ENCODE measurements at places on chromosomes 16 and 17.

DNA sequence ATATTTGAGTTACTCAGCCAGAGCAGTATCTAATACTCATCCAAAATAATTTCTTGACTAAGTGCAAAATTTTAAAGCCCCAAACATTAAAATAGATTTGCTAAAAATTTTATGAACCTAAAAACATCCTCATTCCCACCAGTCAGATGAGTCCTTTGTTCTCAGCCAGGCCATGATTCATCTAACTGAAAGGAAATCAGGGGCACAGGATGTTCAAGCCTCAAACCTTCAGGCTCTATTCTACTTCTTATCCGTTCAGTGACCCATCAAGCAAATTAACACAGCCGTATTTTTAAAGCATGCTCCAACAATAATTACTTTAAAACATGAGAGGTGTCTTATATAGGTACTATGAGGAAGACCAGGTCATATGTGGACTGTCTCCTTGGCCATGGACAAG lies 176.5 kb upstream of the MON1B start:
- no peak overlapping the region for H3K4me3 ChIP-seq
- no peak overlapping the region for H3K27ac ChIP-seq
- H3K36me3 ChIP-seq = no peaks in the 10 kb centered on the region
- no peaks in the 10 kb centered on the region for H3K27me3 ChIP-seq

DNA sequence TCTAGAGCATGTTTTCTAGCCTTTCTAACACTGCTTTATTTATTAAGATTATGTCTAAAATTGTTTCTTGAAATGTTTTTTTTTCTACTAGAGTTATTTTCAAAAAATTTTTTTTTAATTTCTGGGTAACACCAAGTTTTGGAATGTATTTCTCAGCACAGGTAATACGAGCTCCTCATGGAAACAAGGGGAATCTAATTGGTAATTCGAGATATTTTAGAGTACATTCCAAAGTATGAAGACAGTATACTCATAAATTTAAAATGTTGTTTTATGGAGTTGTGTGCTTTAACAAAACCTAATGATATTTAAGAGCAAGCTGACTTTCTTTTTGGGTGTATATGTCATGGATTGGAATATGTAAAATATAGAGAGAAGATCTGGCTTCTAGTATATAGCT lies 42.4 kb downstream of the OMG start:
- no peak overlapping the region for H3K4me3 ChIP-seq
- no peaks in the 10 kb centered on the region for H3K36me3 ChIP-seq
- no peak overlapping the region for H3K27ac ChIP-seq
- H3K4me1 ChIP-seq = no peaks in the 10 kb centered on the region
- no peak for DNase-seq

DNA sequence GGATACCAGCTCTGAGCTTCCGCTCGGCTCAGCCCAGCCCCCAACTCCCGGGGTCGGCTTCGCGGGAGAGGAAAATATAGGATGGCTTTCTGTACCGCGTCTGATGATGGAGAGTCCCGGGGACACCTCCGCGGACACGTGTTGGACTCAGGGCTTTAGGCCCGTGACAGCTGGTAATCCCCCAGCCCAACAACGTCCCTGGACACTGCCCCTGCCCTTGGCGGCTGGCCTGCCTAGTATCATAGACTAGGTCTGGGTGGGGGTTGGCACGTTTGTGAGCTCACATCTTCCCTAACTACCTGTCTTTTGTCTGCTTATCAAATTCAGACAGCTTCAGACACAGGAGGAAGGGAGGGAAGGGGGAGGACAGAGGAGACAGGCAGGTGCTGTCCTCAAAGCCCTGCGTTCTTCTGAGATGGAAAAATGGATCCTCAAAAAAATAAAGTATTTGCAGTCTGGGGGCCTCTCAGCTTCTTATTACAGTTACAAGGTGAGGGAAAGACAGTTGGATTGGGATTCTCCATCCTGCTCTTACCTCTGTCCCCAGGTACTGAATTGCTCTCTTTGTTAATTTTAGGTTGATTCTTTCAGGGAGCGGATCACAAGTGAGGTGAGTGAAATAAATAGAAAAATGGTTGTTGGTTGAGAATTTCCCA lies 698 bp downstream of the PSME3 start:
- peaks cover 7% of the 10 kb centered on the region for H3K36me3 ChIP-seq
- H3K4me1 ChIP-seq = peaks cover 39% of the 10 kb centered on the region
- DNase-seq = no peak

DNA sequence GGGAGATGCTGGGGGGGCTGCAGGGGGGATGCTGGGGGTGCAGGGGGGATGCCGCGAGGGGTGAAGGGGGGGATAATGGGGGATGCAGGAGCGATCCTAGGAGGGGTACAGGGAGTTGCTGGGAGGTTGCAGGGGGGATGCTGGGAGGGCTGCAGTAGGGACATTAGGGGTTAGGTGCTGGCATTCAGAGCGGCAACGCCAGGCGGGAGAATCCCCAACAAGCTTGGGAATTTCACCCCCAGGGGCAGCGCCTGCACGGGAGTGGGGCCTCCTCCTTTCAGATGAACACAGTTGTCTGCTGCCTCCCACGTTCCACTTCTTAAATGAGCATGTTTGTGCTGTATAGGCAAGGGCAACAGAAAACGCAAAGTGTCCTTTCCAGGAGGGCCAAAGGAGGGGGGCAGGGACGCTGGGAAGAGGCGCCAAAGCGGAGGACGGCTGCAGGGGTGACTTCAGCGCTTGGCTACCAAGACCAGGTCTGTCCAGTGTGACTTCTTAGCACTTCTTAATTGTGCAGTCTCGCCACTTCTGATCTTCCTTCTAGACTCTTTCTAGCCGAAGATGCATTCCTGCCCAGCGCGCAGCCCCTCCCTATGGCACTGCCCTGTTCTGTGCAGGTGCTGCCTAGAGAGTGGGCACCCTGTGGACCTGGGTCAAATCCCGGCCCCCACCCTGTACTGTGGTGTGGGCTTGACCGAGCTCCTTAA lies 2.0 kb upstream of the SLC6A4 start:
- DNase-seq = no peak
- peaks cover 78% of the 10 kb centered on the region for H3K27me3 ChIP-seq
- H3K4me3 ChIP-seq = peak overlapping the region; percentile 31
- peaks cover 31% of the 10 kb centered on the region for H3K4me1 ChIP-seq

GRCh38 chr16:87826798-87827587 lies 42.3 kb downstream of the SLC7A5 start:
- DNase-seq = no peak
- H3K27ac ChIP-seq = peak overlapping the region; percentile 26
- peaks cover 16% of the 10 kb centered on the region for H3K4me1 ChIP-seq
- no peak overlapping the region for H3K4me3 ChIP-seq
- peaks cover 13% of the 10 kb centered on the region for H3K36me3 ChIP-seq

DNA sequence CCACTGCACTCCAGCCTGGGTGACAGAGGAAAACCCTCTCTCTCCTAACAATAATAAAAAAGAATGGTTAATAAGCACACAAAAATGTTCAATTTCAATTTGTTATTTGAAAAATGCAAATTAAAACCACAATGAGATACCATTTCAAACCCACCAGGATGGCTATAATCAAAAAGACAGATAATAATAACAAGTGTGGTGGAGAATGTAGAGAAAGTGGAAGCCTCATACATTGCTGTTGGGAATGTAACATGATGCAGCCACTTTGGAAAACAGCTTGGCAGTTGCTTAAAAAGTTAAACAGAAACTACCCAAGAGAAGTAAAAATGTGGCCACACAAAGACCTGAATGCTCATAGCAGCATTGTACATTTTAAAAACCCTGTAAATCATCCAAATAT lies 51.8 kb upstream of the MAP3K14 start:
- H3K4me3 ChIP-seq = no peak overlapping the region
- DNase-seq = no peak
- H3K27me3 ChIP-seq = peaks cover 30% of the 10 kb centered on the region
- H3K36me3 ChIP-seq = peaks cover under 1% of the 10 kb centered on the region
- H3K4me1 ChIP-seq = peaks cover 22% of the 10 kb centered on the region

DNA sequence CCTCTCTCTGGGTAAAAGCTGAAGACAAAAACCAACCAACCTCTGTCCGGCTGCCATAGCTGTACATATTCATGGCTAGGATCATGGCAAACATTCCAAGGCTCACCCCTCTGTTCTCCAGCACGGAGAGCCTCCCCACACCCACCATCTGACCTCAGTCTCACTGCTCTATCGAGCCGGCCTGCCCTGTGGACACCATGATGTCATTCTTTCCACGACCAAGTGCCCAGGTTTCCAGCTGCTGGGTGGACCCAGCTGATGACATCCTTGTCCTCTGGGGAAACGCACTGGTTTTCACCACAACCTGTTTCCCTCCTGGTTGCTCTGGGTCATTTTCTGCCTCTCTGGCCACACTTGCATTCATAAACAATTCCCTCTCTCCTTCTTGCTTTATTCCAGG lies 67.7 kb downstream of the NDEL1 start:
- H3K27me3 ChIP-seq = no peaks in the 10 kb centered on the region
- no peak overlapping the region for H3K4me3 ChIP-seq
- H3K27ac ChIP-seq = no peak overlapping the region
- DNase-seq = no peak
- no peaks in the 10 kb centered on the region for H3K36me3 ChIP-seq
- no peaks in the 10 kb centered on the region for H3K4me1 ChIP-seq

GRCh38 chr17:68034452-68034776 lies 1.1 kb upstream of the KPNA2 start:
- no peaks in the 10 kb centered on the region for H3K27me3 ChIP-seq
- H3K27ac ChIP-seq = no peak overlapping the region
- peaks cover 20% of the 10 kb centered on the region for H3K4me1 ChIP-seq
- peaks cover 26% of the 10 kb centered on the region for H3K36me3 ChIP-seq

DNA sequence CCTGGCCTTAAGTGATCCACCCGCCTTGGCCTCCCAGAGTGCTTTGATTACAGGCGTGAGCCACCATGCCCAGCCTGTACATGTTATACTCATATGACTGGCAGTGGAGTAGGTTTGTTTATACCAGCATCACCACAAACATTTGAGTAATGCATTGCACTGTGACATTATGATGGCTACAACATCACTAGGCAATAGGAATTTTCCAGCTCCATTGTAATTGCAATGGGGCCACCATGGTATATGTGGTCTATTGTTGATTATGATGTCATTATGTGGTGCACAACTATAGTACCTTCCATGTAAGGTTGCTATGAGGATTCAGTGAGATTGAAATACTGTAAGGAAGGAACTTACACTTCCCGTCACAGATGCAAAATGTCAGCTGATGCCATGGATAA lies 168.9 kb downstream of the COPRS start:
- DNase-seq = no peak
- H3K4me3 ChIP-seq = no peak overlapping the region
- peaks cover 1% of the 10 kb centered on the region for H3K4me1 ChIP-seq
- H3K27ac ChIP-seq = no peak overlapping the region
- peaks cover 3% of the 10 kb centered on the region for H3K27me3 ChIP-seq

- H3K36me3 ChIP-seq = no peaks in the 10 kb centered on the region
- no peaks in the 10 kb centered on the region for H3K27me3 ChIP-seq
- peaks cover 23% of the 10 kb centered on the region for H3K4me1 ChIP-seq
- peak; percentile 12 for DNase-seq
Measured at GRCh38 chr17:51147650-51148049, 5.7 kb upstream of the NME1 start.

GRCh38 chr17:78842881-78843565 lies 2.4 kb upstream of the USP36 start:
- H3K27ac ChIP-seq = no peak overlapping the region
- peak; percentile 60 for DNase-seq
- no peaks in the 10 kb centered on the region for H3K27me3 ChIP-seq
- no peaks in the 10 kb centered on the region for H3K36me3 ChIP-seq

- no peak for DNase-seq
- no peak overlapping the region for H3K4me3 ChIP-seq
- no peaks in the 10 kb centered on the region for H3K4me1 ChIP-seq
Measured at GRCh38 chr16:77424871-77425604, 9.8 kb downstream of the ADAMTS18 start.

DNA sequence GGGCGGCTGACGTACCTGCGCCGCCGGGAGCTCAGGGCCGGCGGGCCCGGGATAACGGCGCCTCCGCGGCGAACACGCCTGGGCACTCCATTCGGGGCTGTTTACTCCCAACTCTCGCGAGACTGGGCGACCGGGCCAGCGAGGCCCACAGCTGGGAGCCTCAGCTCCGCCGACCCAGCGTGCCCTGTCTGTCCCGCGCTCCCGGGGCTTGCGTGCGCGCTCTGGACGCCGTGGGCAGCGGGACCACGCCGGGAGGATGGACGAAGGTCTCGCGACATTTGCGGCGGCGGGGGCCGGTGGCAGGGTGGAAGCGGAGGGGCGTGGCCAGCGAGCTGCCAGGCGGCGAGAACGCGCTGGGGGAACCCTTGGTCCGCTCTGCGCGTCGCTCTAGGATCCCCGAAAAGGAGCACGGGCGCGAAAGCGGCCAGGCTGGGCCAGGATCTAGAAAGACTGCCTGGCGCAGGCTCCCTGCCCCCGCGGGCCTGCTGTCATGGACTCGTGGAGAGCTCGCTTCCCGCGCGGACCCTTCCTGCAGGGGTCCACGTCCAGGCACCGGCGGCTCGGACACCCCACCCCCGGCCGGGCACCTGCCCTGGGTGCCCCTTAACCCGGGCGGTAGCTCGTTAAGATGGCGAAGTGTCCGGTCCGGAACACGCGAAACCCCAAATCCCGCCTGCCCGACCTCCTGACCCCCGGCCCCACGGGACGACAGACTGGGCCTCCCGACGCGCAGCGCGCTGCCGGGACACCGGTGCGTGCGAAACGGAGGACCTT lies at the start of gene MBTPS1:
MBTPS1 (minus strand) TSS at position 223 of the 774 bp plus-strand sequence. CDS start 15,159 bp downstream, outside the sequence.
- peak within 1 kb of the TSS; percentile 99 for H3K4me3 ChIP-seq
- H3K27ac ChIP-seq = peak within 1 kb of the TSS; percentile 98
- no peaks in the 10 kb centered on the region for H3K27me3 ChIP-seq
- DNase-seq = peak; percentile 100
- peaks cover 4% of the 10 kb centered on the region for H3K36me3 ChIP-seq

Data from activated T-cell treated with anti-CD3 and anti-CD28 coated beads, Interleukin-2, amount 50 U/mL, for 72 hours (primary cell).